ENCODE measurements at places on chromosomes 11 and 22.

DNA sequence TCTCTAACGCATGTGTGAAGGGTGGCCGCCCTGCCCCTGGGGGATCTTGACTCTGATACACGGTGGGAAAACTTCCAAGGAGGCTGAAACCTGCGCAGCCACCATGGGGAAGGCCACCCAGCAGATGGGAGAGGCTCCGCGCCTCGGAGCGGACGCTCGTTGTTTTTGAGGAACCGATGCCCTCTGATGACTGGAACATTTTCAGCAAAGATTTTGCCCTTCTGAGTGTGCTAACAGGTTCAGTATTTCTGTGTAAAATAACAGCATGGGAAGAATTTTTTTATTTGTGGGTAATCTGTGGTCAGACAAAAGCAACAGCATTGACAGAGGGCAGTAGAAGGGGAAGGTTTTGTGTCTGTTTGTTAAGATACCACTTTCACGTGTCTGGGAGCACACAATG, 16.7 kb downstream of the MB start:
- DNase-seq = no peak

GRCh38 chr11:23944923-23945322, 551.9 kb upstream of the LUZP2 start:
- no peak for DNase-seq

- DNase-seq = peak; percentile 43
Observed at GRCh38 chr11:43944761-43945311, 2.4 kb downstream of the C11orf96 start.

- no peak for DNase-seq
Observed at GRCh38 chr11:17986007-17986710, 26.7 kb downstream of the SERGEF start.

DNA sequence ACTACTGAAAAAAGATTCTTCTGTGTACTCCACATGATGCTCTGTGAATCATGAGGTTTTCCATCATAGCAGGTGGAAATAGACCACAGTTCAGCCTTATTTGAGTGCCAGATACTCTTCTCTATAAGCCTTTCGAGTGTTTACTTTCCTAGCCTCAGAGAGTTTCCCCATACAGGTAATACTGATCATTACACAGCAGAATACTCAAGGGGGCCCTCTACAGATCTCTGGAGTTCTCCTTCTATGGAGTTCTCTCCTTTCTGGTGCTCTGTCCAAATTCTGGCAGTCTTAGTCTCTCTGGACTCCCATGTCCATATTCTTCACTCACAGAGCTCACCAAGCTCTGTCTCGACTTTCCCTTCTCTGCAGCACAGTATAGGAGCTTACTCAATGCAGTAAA, 175.7 kb upstream of the CARD18 start:
- no peak for DNase-seq

All from hematopoietic multipotent progenitor cell treated with erythropoietin and hydrocortisone succinate and interleukin-3 and kit ligand, for 17 days (in vitro differentiated cells).